ENCODE measurements at places on chromosomes 7 and 10. TPM values are rescaled to one million over a fixed set of nuclear protein-coding genes. Genes with fewer than 3 reads are reported as not detected.

DUS4L gene
- 18.6 TPM for polyA plus RNA-seq

EFCAB10 gene
- 2.6 TPM for polyA plus RNA-seq

- DNase-seq: no peak
These were observed 263.9 kb upstream of the FZD1 start for GRCh38 chr7:90999989-91000979.

- no peak for DNase-seq
These were observed 77.4 kb downstream of the ZNF365 start for GRCh38 chr10:62451611-62451975.

- DNase-seq: no peak
These were observed 222.6 kb downstream of the EBF3 start for GRCh38 chr10:129741280-129741977.

ASB4 gene
- 0.18 TPM for polyA plus RNA-seq

DNA sequence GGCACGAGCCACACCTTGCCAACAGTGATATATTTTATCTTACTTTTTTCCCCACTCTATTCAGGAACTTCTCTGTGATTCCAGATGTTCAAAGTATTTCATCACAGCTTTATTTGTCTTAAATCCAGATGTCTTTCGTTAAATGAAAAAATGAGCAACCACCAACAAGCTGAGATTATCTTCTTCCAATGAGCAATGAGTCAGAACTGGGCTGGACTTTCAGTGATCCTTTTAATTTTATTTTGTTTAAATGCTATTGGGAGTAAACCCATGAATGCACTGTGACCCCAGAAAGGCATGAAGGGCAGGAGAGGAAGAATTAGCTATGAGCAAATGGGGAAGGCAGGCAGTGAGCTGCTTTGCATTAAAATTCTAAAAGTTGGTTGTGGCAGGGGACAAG is 77.6 kb upstream of the IMMP2L start:
- DNase-seq: peak; percentile 30

GRCh38 chr10:101651336-101651735 is 43.6 kb downstream of the FBXW4 start:
- DNase-seq: no peak

Measured in renal pelvis (tissue), 12 donors.